ENCODE measurements at places on chromosomes 4 and X. TPM values are rescaled to one million over a fixed set of nuclear protein-coding genes. Genes with fewer than 3 reads are reported as not detected.

The TRPC5OS gene
- total RNA-seq, result not detected

The ETDA gene
- total RNA-seq, result not detected

The NPY1R gene
- total RNA-seq, result not detected

The NDUFA1 gene
- total RNA-seq, result 46.4 TPM

The CDKL2 gene
- total RNA-seq, result not detected

DNA sequence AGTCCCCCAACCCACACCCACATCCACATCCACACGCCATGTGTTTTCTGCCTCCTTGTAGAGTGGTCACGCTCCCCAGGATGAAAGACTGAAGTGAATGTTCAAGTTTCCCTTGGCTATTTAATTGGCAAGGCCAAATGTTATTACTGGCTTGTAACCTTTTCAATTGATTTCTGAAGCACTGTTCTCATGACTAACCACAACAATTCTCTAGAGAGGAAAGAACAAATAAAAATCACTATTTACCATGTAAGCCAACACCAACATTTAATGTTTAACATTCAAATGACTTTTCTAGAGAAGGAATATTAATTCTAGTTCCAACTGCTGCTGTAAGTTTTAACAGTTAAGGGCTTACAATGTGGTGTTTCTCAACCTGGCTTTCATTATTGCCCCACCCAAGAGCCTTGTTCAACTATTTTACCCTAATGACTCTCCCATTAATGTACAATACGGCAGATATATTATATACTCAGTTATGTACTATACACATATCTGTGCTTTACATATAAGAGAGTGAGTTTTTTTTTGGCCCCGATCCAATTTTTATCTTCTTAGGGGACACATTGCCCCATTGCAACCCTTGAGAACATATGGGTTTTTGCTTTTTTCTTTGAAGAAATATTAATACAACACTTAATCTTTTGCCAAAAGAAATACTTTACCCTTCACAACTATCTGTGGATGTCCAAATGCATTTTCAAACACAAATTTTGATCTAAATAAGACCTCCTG lies 46.5 kb downstream of the RELL1 start:
- DNase-seq, result no peak

DNA sequence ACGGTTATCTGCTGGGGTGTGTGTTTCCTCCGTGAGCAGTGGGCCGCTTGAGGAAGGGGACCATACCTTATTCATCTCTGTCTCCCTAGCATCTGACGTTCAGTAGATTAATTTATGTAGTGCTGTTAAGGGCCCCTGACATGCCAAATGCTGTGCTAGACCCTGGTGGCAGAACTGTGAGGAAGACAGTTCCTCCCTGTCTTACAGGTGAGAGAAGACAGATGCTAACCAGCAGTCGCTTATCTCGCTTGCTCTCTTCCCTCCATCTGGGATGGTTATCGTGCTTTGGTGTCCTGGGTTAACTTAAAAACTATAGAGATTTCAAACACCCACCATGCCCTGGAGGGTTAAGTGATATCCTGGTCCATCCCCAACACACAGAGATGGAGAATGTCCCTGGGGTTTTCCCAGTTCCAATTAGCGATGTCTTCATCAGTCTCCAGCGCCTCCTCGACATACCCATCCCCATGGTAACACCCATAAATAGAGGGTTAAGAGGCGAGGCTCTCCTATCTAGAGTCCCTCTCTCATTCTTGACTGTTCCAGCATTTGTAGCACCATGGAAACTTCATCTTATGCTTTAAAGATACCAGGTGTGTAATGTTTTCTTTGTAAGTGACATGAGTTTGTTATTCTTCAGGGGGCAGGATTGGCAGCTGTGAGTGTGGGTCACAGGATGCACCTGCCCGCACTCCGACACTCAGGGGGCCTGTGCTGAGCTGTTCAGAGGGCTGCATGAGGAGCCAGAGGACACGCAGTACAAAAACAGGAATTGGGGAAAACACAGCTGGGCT lies 135.2 kb downstream of the STK32B start:
- no peak for DNase-seq

GRCh38 chrX:14875624-14876023 lies 2.4 kb downstream of the MOSPD2 start:
- DNase-seq, result no peak

GRCh38 chr4:56857601-56858309 lies 36.3 kb upstream of the SPINK2 start:
- peak; percentile 37 for DNase-seq

DNA sequence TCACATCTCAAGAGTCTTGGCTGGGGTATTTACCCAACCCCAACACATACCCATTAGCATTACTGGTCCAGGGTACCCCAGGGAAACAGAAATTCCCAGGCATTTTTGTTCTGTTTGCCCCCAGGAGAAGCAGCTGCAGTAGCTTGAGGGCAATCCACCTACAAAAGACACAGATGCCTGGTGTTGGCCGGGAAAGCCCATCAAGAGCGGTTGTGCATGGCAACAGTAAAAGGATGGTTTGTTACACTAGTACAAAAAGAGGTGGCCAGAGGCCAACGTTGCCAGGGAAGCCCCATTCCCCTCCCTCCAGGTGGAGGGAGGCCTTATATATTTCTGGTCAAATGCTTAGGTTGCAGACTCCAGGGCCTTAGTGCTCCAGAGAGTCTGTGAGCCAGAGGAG lies 637.8 kb downstream of the BCOR start:
- no peak for DNase-seq

- DNase-seq, result peak; percentile 20
Measured at GRCh38 chrX:125203737-125204578, 115.7 kb upstream of the TEX13C start.

GRCh38 chr4:55272589-55272988 lies 73.5 kb upstream of the SRD5A3 start:
- DNase-seq, result no peak

DNA sequence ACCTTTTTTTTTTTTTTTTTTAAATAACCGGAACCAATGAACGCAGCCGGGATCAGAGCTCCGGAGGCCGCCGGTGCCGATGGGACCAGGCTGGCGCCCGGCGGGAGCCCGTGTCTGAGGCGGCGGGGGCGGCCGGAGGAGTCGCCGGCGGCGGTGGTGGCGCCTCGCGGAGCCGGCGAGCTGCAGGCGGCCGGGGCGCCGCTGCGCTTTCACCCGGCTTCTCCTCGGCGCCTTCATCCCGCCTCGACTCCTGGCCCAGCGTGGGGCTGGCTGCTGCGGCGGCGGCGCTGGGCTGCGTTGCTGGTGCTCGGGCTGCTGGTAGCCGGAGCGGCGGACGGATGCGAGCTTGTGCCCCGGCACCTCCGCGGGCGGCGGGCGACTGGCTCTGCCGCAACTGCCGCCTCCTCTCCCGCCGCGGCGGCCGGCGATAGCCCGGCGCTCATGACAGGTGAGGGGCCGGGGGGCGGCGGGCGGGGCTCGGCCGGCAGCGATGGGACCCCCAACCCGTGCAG lies 337 bp downstream of the STIM2 start:
- peak; percentile 83 for DNase-seq

DNA sequence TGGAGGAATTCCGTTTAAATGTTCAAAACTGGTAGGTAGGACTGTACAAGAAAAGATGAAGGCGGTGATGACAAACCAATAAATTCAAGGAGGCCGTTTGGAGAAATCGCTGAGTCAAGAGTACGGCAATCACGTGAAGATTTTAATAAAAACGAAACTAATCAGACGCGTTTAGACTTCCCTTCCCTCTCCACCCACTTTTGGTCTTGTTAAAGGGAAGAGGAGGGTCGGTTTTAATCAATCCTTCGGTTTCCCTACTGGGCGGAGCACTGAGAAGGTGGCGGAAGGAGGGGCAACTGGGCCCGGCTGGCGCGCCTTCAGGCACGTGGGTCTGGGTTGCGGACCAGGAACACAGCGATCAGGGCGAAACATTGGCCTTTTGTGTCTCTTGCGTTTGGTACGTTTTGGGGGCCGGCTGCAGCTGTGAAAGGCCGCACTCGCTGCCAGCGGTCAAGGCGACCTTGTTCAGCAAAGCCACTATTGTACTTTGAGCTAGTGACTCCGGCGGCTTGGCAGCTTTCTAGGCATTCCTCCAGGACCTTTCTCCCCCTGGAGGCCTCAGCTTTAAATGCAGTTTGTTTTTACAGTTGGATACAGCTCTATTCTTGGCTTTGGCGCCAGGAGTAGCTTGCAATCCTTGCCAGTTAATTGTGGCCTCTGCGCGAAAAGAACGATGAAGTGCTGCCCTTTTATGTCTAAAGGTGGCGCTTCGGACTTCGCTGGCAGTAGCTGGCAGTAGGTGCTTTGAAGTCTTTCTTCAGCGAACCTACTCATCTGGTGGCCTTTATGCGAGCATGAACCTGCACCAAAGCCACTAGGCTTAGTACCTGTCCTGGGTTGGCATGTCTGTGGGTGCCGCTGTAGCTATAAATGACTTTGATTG lies 16.8 kb upstream of the LAMP2 start:
- DNase-seq, result peak; percentile 82

GRCh38 chr4:110787707-110788106 lies 164.8 kb upstream of the PITX2 start:
- peak; percentile 44 for DNase-seq

- DNase-seq, result no peak
Measured at GRCh38 chr4:74361671-74362070, 3.3 kb upstream of the EREG start.
